H7 (cell line): ENCODE measurements at places on chromosomes 1 and 21.

DNA sequence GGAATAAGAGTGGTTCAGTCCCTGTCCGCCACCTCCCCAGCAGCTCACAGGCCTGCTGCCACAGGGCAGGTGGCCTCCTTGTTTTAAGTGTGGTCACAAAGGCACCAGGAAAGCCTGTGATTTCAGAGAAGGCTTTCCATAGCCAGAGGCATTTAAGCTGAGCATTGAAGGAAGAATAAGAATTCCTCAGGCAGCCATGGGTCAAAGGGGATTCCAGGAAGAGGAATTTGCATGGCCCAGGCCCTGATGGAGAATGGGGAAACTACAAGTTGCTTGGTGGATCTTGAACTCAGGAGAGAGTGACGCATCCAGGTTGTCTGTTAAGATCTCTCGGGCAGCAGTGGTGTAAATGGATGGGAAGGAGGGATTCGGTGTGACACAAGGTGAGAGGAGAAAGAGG is 66.7 kb downstream of the KLHDC7A start:
- peak; percentile 70 for DNase-seq

GRCh38 chr1:179287946-179288345 is 5.7 kb upstream of the SOAT1 start:
- no peak for DNase-seq

DNA sequence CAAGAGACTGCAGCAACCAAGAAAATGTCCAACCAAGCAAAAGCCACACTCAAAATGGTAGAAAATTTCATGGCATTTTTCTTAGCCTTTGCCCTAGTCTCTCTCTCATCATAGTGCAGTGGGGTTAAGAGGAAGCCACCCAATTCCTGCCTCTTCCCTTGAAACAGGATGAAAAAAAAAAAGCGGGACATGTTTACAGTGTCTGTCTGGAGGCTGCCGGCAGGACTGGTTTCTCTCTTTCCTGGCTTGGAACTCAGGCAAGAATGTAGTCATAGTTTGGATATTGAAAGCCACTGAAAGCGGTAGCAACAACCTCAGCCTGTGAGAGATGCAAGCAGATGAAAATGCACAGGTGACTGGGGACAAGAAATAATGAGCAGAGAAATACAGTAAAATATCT is 13.3 kb upstream of the TNFSF18 start:
- no peak for DNase-seq

DNA sequence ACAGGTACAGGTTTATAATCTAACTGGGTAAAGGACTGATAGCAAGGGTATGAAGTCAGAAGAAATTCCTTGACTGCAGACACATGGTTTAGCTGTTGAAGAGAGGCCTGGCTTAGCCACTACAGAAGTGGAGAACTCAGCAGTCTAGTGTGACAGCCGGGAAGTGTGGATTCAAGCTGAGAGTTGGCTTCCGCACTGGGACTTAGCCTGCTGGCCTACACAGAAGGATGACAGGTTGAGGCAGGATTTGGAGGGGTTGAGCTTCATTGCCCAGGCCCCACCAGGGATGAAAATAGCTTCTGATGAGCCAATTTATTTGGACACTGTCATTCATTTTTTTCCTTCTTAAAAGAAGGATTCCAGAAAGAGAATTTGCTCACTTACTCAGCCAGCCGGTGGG is 284.4 kb downstream of the PCP4 start:
- DNase-seq, result no peak

- DNase-seq, result no peak
Observed at GRCh38 chr1:65650682-65651081, 142.0 kb upstream of the PDE4B start.

GRCh38 chr1:244881552-244882280 is 17.4 kb upstream of the HNRNPU start:
- DNase-seq, result peak; percentile 32

- no peak for DNase-seq
Observed at GRCh38 chr1:56200896-56201295, 378.5 kb downstream of the PLPP3 start.

DNA sequence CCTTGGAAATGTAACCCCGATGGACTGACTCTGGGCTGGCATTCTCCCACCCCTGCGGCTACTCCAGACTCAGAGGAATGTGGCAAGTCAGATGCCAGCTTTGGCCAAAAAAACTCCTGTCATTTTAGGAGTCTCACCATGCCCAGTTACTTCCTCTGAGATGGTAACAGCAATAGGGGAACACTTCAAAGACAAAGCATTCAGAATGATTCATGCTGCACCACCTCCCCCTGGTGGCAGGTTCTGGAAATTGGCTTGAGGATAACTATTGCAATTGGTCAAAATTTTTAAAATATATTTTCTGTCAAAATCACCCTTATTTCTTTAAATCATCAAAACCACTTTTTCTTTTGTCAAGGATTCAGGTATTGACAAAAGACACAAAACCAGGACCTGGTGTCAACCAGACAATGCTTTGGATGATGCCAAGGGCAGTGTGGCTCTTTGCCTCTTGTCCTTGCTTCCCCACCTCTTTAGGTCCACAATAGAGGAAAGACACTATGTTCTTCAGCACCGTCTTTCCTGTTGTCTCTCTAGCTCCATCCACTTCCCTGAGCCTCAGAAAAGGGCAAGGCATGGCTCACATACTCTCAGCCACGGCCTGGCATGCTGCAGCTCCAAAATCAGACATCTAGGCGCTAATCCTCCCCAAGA is 9.9 kb upstream of the CDCA8 start:
- peak; percentile 75 for DNase-seq

GRCh38 chr1:40462956-40463590 is 12.8 kb downstream of the ZFP69B start:
- no peak for DNase-seq

GRCh38 chr21:29224006-29224405 is 74.7 kb upstream of the BACH1 start:
- DNase-seq, result no peak

DNA sequence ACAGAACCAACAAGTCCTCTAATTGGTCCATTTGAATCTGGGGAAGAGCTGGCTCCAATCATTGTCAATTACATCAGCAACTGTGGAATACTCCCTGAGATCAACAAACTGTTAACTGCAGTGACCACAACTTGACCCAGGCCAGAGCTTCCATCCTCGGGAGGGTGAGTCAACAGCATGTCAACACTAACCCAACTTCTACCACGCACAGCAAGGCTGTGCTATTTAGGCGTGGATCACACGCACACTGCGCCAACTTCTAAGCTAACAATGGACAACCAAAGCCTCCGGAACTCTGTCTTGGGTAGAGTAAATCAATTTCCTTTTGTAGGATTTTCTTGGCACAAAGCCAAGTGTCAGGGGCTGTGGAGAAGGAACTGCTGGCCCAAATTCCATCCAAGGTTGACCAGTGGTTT is 30.4 kb downstream of the APP start:
- no peak for DNase-seq

DNA sequence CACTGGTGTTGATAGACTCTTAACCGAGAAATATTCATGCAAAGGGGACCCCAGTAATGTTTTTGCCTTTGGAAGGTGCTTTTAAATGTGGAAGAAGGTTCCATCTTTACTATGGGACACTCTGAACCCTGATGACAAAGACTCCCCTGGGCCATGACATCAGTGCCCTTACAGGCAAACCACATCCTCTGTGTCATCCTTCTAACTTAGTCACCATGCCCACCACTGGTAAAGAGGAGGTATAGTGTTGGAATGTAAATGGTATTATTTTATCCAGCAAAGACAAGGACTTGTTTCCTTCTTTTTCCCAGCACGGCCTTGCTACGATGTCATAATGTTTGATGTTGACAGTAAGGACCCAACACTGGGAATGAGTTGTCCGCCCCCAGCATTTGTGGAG is 12.6 kb downstream of the METTL13 start:
- no peak for DNase-seq

DNA sequence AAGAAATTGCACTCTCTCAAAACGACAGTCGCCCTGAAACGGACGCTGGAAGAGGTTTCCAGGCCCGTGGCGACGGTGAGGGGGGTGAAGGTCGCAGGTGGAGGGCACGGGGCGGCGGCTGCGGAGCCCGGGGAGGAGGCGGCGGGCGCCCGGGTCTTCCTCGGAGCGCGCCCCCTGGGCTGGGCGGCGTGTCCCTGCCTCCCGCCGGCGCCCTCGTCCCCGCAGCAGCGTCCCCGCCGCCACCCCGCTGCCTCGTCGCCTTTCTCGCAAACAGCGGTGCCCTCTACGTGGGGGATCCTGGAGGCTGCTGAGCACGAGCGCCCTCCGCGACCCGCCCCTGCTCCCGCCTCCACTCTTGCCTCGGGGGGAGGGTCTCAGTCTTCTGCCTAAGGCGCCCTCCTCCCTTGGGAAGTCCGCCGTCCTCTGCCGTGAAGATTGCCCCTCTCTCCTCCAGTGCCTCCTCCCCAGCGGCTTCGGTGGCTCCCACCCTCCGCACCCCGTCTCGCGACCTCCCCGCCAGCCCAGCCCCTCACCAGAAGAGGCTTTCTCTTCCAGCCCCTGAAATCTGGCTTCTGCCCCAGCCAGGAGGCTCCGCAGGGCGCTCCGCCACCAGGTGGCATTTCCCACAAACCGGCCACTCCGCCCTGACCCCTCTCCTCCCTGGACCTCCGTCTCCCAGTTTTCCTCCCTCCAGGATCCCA is 227.4 kb downstream of the SDCCAG8 start:
- DNase-seq, result peak; percentile 86

DNA sequence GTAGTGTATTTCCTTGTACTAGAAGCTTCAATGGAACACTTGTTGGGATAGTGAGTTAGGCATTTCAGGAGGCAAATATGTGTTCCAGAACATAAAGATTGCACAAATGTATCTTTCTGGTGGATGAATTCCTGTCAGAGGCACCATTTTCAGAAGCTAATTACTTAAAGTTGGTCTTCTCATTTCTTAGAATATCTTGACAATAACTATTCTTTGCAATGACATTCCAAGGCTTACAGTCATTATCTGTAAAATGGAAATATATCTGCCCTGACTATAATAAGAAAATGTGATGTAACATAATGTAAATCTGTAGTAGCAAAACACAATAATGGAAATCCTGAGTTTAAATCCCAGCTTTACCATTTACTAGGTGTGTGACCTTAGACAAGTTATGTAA is 2.7 kb downstream of the VCAM1 start:
- DNase-seq, result no peak
